WERI-Rb-1 (cell line): ENCODE measurements at places on chromosomes 16 and 17.

GRCh38 chr16:57305159-57305811, 20.8 kb upstream of the PLLP start:
- no peak for DNase-seq

DNA sequence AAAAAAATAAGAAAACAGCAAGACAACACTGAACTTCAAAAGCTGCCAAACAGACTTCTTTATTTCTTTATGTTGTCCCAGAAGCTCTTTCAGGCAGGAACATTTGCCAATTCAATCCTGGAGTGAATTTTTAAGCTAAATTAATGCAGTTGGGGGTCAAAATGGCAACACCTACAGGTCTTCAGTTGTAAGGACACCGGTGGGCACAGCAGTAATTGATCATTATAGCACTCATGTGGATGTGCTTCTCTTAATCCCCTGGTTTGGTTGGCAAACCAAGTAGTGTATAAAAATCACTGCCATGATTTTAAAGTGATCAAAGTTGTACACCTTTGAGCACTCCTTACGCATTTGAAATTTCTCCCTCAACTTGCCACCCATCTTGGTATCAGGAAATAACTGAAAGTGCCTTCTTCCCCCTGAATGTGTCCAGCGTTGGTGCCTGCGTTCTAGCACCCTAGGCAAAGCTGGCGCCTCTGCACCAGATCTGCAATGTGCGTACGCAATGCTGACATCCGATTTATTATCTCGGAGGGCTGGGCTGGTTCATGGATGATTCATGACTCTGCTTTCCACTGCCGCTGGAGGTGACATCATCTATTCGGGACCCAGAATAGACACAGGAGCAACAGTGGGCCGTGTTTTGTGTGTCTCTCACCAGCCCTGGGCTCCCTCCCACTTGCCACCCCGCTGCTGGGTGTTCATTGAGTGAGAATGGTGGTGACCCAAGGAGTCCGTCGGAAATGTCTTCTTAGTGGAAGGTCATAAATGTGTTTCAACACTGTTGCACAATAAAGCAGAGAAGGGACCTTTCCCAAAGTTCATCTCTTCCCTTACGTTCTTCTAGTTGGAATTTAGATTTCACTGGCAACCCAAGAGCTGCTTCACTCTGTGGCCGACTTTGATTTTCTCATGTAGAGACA, 203.4 kb downstream of the CCDC182 start:
- no peak for DNase-seq

DNA sequence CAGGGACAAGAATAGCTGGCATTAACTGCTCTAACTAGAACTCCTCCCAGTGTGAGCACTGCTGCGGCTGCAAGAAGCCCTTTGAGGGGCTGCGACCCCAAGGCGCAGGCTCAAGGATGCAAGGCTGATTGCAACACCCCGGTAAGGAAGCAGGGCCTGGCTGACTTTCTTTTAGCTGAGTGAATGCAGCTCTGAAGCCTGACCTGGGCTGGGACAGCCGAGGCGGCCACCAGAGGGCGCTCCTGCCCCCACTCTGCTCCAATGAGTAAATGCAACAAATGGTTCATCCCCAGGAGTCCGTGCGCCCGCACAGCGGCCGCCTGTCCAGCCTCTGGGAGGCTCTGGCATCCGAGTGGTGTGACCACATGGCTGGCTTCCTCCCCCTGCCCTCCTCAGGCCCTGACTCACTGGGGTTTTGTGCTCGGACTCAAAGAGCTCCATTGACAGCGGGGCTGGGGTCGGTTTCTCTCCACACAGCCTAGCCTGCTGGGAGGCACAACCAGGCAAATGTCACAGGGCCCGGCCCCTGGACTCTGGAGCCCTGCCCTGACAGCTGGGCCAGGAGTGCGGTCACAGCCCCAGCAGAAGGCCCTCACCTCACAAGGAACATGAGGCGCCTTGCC, at the start of gene SMIM5:
Gene SMIM5, plus strand, starts transcription at position 572 of the 623 bp plus-strand sequence. CDS start 6,768 bp downstream, outside the sequence.
- DNase-seq, result peak; percentile 93

- peak; percentile 73 for DNase-seq
These were observed 191.1 kb upstream of the CIBAR2 start for GRCh38 chr16:85303354-85303883.

- DNase-seq, result peak; percentile 88
These were observed 19.1 kb downstream of the CDIP1 start for GRCh38 chr16:4519274-4520058.

DNA sequence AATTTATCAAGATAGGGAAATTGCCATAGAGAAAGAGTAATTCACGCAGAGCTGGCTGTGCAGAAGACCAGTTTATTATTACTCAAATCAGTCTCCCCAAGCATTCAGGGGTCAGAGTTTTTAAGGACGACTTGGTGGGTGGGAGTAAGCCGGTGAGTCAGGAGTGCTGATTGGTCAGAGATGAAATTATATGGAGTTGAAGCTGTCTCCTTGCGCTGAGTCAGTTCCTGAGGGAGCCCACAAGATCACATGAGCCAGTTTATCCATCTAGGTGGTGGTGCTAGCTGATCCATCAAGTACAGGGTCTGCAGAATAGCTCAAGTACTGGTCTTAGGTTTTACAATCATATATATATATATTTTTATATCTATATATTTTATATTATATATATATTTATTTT, 6.0 kb upstream of the AQP8 start:
- DNase-seq, result no peak

DNA sequence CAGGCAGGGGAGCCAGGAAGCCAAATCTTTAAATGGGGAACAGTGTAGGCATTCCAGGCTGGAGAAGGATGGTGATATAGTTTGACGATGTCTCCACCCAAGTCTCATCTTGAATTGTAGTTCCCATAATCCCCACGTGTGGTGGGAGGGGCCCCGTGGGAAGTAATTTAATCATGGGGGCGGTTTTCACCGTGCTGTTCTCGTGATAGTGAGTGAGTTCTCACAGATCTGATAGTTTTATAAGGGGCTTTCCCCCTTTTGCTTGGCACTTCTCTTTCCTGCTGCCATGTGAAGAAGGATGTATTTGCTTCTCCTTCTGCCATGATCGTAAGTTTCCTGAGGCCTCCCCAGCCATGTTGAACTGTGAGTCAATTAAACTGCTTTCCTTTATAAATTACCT, 28.8 kb downstream of the GINS3 start:
- DNase-seq, result no peak

- no peak for DNase-seq
These were observed 330.0 kb downstream of the SHISA9 start for GRCh38 chr16:13231365-13231764.

DNA sequence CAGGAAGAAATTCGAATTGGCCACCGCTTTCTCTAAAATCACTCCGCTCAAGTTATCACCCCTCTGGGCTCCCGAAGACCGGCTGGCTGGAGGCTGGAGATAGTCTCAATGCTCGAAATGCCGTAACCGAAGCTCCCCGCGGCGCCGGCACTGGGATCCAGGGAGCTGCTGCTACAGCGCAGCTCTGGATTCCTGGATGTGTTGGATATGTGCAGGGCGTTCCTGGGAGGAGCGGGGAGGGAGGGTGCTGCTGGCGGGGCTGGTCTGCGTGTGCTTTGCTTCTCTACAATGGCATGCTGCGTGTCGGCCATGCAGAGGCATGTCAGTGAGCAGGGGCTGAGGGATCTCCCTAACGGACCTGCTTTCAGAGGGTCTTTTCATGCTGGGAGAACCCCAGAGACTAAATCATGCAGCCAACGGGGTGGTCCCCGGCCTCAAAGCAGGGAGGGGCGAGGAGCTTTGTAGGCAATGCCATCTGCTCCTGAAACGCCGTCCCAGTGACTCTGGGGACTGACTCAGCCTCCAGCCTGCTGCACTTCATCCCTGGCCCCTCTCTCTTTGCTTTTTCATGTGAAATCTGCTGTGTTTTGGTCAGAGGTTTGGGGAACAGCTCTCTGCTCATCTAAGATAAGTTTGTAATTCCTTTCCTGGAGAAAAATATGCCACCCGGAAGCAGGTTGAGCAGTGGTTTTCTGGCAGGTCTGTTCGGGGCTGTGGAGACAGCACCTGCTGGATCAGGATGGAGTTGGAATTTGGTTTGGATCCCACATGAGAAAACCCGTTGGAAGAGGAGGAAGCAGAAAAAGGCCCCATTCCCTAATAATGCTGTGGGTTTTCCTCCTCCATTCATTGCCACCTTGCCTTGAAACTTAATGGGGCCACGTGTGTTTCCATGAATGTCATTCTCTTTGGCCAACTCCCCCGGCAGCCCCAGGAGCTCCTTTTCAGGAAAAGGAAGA, 311.4 kb downstream of the SEC14L1 start:
- peak; percentile 82 for DNase-seq

DNA sequence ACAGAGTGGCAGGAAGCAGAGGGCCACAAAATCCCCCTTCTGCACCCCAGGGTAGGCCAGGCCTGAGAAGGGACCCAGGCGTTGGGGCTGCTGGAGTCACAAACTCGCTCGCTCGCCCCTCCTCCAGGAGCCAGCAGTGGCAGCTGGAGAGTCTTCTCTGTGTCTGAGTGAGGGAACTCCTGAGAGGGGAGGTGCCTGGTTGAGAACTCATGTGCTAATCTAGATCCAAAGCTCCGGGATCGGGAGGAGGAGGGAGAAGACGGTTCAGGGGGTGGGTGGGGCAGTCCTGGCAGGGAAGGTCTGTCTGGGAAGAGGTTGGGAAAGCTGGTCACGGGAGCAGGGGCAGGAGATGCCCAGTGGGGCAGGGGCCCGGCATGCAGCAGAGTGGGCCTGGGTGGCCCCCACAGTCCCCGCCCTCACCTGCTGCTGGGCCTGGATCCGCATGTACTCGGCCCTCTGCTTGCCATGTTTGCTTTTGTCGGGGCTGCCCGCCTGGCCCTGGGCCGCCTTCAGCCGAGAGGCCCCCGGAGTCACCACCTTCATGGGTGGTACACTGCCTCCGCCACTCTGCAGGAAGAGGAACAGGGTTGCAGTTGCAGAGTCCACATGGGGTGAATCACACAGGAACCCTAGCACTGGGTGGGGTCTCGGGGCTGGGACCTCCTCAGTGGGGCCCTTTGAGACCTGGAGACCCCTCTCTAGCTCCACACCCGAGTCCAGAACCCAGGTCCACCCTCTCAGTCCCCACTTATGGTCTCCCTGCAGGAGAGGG, 62.2 kb downstream of the SRCIN1 start:
- DNase-seq, result peak; percentile 83

- no peak for DNase-seq
These were observed 7.7 kb upstream of the ITGA3 start for GRCh38 chr17:50048146-50048720.

DNA sequence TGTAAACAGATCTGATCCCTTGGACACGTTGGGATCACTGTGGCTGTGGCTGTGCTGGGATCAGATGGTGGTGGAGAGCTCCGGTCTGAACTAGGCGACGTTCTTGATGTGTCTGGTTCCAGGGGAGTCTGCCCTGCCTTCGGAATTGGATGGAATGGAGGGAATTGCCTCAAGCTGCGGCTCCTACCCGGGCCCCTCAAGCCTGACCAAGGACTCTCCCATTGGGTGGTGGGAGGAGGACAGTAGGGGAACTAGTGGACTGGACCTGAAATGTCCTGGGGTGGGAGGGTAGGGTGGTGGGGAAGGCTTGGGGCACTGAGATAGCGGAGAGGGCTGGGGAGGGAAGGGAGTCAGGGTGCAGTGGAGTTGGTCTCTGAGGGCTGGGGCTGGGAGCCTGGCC, 3.2 kb upstream of the UBALD1 start:
- no peak for DNase-seq

- no peak for DNase-seq
These were observed 296.7 kb upstream of the FOXF1 start for GRCh38 chr16:86213437-86214205.

DNA sequence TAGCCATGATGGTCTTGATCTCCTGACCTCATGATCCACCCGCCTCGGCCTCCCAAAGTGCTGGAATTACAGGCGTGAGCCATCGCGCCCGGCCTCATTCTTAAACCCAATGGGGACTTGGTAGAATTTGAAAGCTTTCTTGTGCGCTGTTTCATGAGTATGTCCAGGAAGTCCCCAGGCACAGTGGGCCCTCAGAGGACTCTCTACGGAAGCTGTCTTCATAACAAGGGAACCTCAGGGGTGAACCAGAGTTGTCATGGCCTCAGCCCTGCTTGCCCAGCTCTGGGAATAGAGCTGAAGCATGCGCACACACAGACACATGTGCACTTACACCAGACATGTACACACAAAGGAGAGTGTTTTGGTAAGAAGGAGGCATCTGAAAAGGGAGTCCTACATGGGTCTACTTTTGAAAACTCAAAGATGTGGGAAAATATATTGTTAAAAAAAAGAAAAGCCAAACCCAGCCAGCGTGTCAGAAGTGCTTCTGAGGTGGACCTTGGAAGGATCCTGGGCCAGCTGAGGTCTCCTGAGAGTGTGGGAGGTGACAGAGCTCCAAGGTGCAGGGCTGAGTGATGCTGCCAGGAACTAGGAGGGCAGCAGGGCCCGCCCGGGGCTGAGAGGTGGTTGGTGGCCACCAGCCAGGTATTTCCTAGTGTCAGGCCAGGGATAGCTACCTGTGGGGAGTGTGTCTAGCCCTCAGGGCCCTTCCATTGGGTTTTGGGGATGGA, 54.6 kb downstream of the EPN2 start:
- DNase-seq, result no peak

DNA sequence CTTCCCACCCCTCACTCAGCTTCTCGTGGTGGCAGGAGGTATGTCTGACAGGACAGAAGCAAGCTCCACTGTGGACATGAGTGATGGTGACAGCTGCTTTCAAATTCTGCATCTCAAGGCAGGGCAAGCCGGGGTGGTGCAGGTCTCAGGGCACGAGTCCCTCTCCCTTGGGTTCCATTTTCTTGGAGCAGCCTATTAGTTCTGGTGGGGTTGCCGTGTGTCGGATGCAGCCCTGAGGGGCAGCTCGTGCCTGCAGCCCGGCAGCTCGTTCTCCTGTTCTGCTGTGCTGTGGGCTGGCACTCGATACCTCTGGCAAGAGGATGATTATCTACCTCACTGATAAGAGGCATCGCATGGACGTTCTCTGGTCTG, 16.5 kb upstream of the CLEC18C start:
- DNase-seq, result no peak

- DNase-seq, result no peak
These were observed 382.3 kb downstream of the SLC39A11 start for GRCh38 chr17:72710202-72710601.

- DNase-seq, result no peak
These were observed 7.9 kb upstream of the PLEKHG4 start for GRCh38 chr16:67271446-67271845.

GRCh38 chr16:66596986-66597848, 7.3 kb upstream of the CMTM3 start:
- no peak for DNase-seq

GRCh38 chr17:58270476-58271215, 10.1 kb downstream of the MPO start:
- no peak for DNase-seq

DNA sequence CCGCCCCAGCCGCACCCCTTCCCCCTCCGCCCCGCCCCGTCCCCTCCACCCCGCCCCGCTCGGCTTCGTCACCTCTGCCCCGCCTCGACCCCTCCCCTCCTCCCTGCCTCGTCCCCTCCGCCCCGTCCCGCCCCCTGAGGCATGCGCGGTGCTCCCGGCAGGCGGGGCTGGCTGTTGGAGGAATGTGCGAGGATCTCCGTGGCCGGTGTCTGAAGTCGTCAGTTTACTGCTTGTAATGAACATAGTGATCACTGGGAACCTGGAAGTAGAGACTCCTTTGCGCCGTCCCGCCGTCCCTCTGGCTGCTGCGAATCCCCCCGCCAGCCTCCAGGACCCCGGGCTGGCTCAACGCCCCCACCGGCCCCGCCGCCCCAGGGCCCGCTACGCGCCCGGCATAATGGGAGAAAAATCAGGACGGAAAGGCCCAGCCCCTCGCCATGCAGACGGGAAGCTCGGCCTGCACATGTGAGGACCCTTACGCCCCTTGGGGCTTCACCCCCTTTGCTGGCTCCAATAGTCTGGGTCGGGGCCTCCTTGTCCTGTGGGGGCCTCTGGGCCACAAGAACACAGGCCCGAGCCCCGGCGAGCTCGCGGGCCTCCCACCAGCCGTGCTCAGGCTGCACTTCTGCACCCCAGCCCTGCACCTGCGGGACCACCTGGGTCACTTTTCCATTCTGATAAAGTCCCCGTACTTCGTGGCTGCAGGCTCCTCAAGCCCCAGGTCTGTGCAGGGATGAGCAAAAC, 743.1 kb downstream of the KCNJ18 start:
- no peak for DNase-seq
